ENCODE measurements at places on chromosomes 6 and 20.

DNA sequence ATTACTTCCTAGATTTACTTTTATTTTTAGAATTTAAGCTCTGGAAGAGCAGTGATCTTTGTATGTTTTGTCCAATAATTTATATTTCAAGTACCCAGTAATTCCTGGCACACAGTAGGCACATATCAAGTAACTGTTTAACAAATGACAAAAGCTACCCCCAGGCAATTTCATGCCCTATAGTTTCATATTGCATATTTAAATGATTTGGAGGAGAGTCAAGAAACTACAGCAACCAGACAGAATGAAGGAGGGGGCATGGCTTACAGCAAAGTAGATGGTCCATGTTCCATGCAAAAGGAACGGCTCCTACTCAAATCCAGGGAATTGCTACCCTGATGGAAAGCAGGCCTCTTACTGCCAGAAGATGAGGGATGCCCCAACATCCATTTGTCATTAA, 113.5 kb downstream of the ARHGAP18 start:
- DNase-seq = no peak

DNA sequence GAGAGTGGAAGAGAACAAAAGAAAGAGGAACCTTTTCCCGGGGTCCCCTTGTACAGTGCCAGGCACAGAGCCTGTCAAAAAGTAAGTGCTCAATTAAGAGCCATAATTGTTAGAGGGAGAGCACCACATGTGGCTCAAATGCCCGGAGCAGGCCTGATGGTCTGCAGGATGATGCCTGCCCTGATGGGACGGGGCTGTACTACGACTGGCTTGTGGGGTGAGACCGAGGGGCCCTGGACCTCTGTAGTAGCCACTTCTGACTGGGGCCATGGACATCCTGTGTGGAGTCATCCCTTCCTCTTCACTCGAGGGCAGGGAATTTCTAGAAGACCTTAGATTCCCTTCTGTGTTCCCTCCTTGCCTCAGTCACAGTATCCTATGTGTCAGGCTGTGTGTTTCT, 47.9 kb downstream of the KCNK5 start:
- no peak for DNase-seq

DNA sequence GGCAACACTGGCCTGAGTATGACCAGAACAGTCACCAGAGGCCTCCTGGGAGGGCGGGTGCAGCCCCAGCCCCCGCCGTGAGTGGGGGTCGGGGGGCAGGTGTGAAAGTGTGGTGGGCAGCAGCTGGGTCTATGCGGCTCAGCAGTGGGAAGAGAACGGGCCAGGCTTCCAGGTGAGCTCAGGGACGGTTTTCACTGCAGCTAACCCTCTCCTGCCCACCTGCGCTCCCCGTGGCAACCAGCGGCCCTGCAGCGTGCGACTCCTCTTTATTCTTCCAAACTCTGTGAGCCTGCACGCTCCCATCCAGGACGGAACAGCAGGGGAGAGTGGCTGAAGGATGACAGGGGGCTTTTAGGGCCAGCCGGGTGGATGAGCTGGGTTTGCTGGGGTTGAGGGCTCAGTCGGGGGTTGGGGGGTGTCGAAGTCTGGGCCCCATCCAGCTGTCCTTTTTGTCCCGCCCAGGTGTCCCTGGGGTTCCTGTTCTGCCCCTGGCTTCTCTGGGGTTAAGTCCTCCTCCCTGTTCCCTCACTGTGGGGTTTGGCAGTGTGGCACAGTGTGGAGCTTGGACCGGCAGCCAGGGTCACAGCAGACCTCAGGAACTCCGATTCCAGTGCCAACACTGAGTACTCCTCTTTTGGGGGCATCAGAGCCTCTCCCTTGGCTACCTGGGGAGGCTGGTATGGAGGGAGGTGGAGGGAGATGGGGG, 859 bp upstream of the BIRC7 start:
- peak; percentile 54 for DNase-seq

GRCh38 chr6:30154709-30155519, 6.1 kb downstream of the TRIM10 start:
- no peak for DNase-seq

GRCh38 chr6:138293428-138294395, 75.4 kb upstream of the PBOV1 start:
- DNase-seq = no peak

DNA sequence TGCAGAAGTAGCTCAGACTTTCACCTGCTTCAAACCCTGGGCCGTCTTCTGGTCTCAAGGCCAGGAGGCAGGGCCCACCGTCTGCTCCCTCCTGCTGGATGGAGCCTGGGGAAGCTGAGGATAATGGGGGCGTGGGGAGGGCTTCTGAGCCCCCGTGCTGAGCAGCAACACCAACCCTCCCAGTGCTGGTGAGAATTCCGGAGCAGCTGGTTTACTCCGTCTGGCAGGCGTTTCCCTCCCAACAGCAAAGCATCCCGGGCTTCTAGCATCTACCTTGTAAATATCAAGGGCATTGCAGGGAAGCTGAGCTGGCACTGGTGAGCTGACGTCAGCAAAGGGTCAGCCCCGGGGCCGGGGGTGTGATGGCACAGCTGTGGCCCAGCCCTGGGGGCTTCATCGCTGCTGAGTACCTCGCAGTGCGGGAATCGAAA, 16.8 kb upstream of the CHRNA4 start:
- DNase-seq = no peak

- DNase-seq = no peak
Observed at GRCh38 chr6:47749757-47750156, 32.1 kb upstream of the OPN5 start.

GRCh38 chr20:36541227-36541767, at the start of gene MYL9:
MYL9 (plus strand) TSS chr20:36541519; CDS start chr20:36544885, 3,366 bp downstream.
- DNase-seq = no peak

DNA sequence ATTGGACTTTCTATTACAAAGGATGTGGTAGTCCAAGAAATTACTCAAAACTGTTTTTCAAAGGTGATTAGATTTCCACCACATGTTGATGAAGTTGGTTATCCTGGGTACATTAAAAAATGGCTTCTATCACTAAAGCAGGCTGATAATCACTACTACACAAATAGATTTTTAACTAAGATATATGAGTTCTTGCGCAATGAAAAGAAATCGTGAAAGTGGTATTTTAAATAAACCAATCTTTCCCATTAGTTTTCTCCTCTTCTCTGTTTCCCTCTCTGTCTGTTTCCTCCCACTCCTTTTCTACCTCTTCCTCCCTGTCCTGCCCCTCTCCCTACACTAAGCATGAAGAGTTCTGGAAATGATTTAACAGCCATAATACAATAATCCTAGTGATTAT, 487.9 kb upstream of the CITED2 start:
- no peak for DNase-seq

DNA sequence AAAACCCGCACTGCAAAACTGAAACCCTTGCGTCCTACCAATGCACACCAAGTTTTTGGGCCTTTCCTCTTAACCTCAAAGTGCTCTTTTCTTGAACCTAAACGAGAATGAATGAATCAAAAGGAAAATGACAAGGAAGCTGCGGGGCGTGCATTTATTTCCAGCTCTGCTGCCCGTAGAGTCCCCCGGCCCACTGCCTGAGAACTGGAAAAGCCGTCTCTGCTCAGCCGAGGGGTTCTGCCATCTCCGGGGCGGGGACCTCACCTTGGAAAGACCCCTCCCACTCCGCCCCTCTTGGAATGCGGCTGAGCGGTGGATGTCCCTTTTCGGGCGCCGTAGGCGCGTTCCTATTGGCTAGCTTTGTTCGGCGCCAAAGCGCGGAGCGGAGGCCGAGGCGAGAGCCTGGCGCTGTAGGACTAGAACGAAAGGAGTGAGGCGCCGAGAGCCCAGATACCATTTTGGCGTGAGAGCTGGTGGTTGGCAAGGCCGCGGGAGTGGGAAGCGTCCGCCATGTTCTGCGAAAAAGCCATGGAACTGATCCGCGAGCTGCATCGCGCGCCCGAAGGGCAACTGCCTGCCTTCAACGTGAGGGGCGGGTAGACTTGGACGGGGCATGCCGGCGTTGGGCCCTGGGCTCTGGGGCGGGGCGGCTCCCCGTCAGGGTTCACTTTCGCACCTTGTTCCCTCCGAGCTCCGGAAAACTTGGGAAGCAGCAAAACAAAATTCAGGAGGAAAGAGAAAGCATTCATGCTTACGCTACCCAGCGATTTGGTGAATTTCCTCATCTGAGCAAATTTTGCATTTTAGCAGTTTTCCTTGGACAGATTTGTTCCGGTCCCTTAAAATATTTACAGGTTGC, at the start of gene GINS1:
TSS of gene GINS1 (plus strand) at position 363 of the 859 bp plus-strand sequence. CDS start at position 511, 148 bp downstream.
- DNase-seq = peak; percentile 93

GRCh38 chr6:121603486-121603885, 168.0 kb downstream of the GJA1 start:
- no peak for DNase-seq

- DNase-seq = no peak
Observed at GRCh38 chr20:23631981-23632710, 5.6 kb downstream of the CST3 start.

GRCh38 chr6:33692760-33693158, 18.7 kb downstream of the UQCC2 start:
- DNase-seq = peak; percentile 74
